ENCODE measurements at places on chromosomes 3 and 15. TPM values are rescaled to one million over a fixed set of nuclear protein-coding genes. Genes with fewer than 3 reads are reported as not detected.

Gene OSBPL10
- total RNA-seq = 25.2 TPM

Gene CSK
- 72.4 TPM for total RNA-seq

DNA sequence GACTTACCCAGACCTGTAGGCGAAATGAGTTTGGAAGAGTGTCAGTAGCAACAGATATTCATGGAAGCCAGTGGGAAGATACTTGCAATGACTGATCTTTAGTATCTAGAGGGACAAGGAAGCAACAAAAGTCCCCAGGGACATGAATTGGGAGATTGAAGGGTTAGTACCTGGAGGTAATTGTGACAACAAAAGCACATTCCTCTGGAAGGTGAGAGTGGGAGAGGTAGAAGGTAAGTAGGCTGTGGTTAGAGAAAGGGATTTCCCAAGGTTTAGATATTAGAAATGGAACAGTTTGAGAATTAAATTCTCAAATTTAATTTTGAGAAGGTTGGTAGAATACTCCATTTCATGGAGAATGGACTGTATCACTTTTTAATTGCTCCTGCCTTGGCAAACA, 191.4 kb downstream of the AKAP13 start:
- peaks cover 2% of the 10 kb centered on the region for H3K36me3 ChIP-seq
- no peak overlapping the region for H3K27ac ChIP-seq
- no peak for DNase-seq
- peaks cover 3% of the 10 kb centered on the region for H3K4me1 ChIP-seq

- peak overlapping the region; percentile 87 for H3K27ac ChIP-seq
- H3K36me3 ChIP-seq = peaks cover 6% of the 10 kb centered on the region
- peaks cover 37% of the 10 kb centered on the region for H3K4me1 ChIP-seq
- peak overlapping the region; percentile 88 for H3K4me3 ChIP-seq
- H3K27me3 ChIP-seq = no peaks in the 10 kb centered on the region
These were observed 62.5 kb upstream of the ANKRD28 start for GRCh38 chr3:15860014-15860934.

GRCh38 chr3:182592747-182593146, 200.6 kb upstream of the ATP11B start:
- H3K36me3 ChIP-seq = peaks cover 3% of the 10 kb centered on the region
- no peak for DNase-seq
- H3K27ac ChIP-seq = peak overlapping the region; percentile 47
- peaks cover 6% of the 10 kb centered on the region for H3K27me3 ChIP-seq
- no peak overlapping the region for H3K4me3 ChIP-seq
- peaks cover 21% of the 10 kb centered on the region for H3K4me1 ChIP-seq

DNA sequence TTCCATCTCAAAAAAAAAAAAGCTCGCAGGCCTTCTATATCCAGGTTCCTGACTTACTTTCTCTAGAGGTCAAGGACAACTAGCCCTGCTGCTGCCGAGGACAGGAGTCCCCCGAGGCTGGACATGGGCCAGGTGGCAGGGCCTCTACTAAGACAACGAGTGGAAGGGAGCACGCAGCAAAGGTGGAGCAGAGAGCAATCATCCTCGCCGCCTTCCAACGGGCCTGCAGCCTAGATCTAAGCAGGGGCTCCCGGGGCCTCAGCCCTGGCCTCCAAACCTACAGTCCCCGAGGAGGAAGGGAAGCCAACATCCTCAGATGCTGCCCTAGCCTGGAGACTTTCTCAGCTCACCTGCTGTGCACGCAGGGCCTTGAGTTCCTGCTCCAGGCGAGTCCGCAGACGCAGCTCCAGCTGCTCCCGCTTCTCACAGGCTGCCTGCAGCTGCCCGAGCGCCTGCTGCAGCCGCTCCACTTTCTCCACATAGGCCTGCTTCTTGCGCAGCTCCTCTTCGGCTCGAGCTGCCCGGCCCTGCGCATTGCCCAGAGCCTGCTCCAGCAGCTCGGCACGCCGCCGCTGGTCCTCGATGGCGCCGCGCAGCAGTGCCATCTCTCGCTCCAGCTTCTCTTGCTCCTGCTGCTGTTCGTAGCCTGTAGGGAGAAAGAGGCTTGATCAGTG, 12.9 kb downstream of the AMOTL2 start:
- DNase-seq = no peak
- H3K4me3 ChIP-seq = no peak overlapping the region
- no peaks in the 10 kb centered on the region for H3K27me3 ChIP-seq
- H3K36me3 ChIP-seq = peaks cover 39% of the 10 kb centered on the region
- H3K4me1 ChIP-seq = peaks cover 35% of the 10 kb centered on the region
- no peak overlapping the region for H3K27ac ChIP-seq

- no peak overlapping the region for H3K4me3 ChIP-seq
- H3K27me3 ChIP-seq = no peaks in the 10 kb centered on the region
- H3K36me3 ChIP-seq = peaks cover 13% of the 10 kb centered on the region
- no peak for DNase-seq
- H3K4me1 ChIP-seq = peaks cover 53% of the 10 kb centered on the region
These were observed 14.0 kb downstream of the IGDCC3 start for GRCh38 chr15:65363766-65364165.

- no peaks in the 10 kb centered on the region for H3K36me3 ChIP-seq
- no peaks in the 10 kb centered on the region for H3K27me3 ChIP-seq
- H3K4me3 ChIP-seq = no peak overlapping the region
- H3K27ac ChIP-seq = no peak overlapping the region
- DNase-seq = no peak
- peaks cover 1% of the 10 kb centered on the region for H3K4me1 ChIP-seq
These were observed 28.3 kb downstream of the SUCNR1 start for GRCh38 chr3:151901644-151902285.

GRCh38 chr3:71581457-71582035, 2.0 kb downstream of the FOXP1 start:
- H3K36me3 ChIP-seq = no peaks in the 10 kb centered on the region
- DNase-seq = peak; percentile 16
- peaks cover 58% of the 10 kb centered on the region for H3K4me1 ChIP-seq
- peak overlapping the region; percentile 96 for H3K4me3 ChIP-seq

DNA sequence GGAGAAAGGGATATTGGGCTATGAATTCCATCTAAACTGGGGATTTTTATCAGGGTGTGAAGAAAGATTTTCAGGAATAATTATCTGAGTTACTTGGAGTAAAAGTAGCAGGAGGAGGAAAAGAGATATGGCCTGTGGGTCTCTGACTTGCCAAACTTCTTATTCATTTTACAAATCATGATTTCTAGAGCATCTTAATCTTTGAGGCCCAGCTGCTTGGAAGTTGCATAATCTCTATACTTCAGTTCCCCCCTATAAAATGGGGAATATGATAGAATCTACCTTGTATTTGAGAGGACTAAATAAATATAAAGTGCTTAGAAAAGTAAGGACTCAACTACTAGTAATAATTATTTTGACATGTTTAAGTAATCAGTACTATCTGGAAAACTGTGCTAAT, 11.0 kb upstream of the GABPB1 start:
- DNase-seq = no peak
- no peaks in the 10 kb centered on the region for H3K4me1 ChIP-seq
- peak overlapping the region; percentile 83 for H3K27ac ChIP-seq
- H3K36me3 ChIP-seq = peaks cover 9% of the 10 kb centered on the region

GRCh38 chr15:51051776-51052175, 42.9 kb downstream of the TNFAIP8L3 start:
- no peaks in the 10 kb centered on the region for H3K36me3 ChIP-seq
- peaks cover 6% of the 10 kb centered on the region for H3K4me1 ChIP-seq
- H3K4me3 ChIP-seq = no peak overlapping the region
- peaks cover 4% of the 10 kb centered on the region for H3K27me3 ChIP-seq
- DNase-seq = no peak

Gene GRAMD1C
- total RNA-seq = 2.4 TPM

Gene CLRN1
- total RNA-seq = not detected

Gene ATP13A3
- total RNA-seq = 124 TPM

DNA sequence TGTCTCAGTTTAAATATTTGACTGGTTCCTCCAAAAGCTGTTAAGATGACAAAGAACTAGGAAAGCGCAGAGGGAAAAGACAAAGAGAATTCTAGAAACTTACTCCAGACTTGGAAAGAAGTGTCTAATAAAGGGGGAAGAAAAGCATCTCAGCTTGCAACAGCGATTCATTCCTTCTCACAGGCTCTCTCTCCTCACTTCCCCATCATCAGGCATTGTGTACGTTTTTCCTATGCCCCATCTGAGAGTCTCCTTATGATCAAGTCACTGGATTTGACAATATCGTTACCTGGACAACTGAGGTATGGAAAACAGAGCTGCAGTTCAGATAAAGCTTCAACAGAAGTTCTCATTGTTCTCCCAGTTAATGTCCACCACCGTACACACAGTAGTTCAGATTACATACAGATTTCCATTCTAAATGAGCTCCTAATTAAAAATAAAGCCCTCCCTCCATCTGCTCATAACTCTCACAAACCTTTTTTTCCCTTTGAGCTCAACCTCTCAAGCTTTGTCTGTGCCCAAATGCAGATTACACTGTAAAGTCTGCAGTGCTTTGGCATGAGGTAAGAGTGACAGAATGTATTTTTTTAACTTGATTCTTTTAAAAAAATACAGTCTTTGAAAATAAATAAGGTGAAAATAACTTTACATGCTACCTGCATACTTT, 254.4 kb upstream of the THBS1 start:
- H3K27ac ChIP-seq = peak overlapping the region; percentile 85
- H3K4me3 ChIP-seq = peak overlapping the region; percentile 0
- H3K36me3 ChIP-seq = peaks cover 2% of the 10 kb centered on the region
- DNase-seq = no peak
- peaks cover 25% of the 10 kb centered on the region for H3K4me1 ChIP-seq
- no peaks in the 10 kb centered on the region for H3K27me3 ChIP-seq

DNA sequence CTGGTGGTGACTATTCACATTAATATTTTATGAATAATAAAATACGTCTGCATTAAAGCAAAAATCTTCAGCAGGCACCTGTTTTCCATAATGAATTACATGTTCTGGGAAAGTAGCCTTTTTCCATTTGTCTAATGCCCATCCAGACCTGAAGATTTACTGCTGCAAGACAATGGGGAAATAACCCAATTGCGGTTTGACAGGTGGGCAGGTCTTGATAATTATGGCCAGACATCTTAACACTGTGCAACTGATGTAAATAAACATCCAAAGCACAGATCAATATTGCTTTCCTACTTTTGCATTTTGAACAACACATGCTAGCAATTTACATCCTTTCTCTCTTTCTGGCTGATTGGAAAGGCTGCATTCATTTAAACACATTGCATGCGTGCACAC, 173.9 kb downstream of the MEIS2 start:
- peaks cover 53% of the 10 kb centered on the region for H3K36me3 ChIP-seq
- DNase-seq = no peak
- no peak overlapping the region for H3K4me3 ChIP-seq
- H3K27me3 ChIP-seq = no peaks in the 10 kb centered on the region
- H3K27ac ChIP-seq = no peak overlapping the region
- peaks cover 17% of the 10 kb centered on the region for H3K4me1 ChIP-seq

Gene ZMYND10
- 0.86 TPM for total RNA-seq

GRCh38 chr3:173993299-173993698, 595.8 kb downstream of the NLGN1 start:
- no peaks in the 10 kb centered on the region for H3K36me3 ChIP-seq
- no peaks in the 10 kb centered on the region for H3K27me3 ChIP-seq

Gene RCN2
- total RNA-seq = 232 TPM

GRCh38 chr3:174844746-174845145, 14.4 kb upstream of the NAALADL2 start:
- DNase-seq = no peak
- no peaks in the 10 kb centered on the region for H3K4me1 ChIP-seq
- H3K36me3 ChIP-seq = no peaks in the 10 kb centered on the region
- H3K27me3 ChIP-seq = no peaks in the 10 kb centered on the region
- H3K4me3 ChIP-seq = no peak overlapping the region

Gene ITIH4
- 9.7 TPM for total RNA-seq

Gene NR1D2
- 14.9 TPM for total RNA-seq

GRCh38 chr3:70984776-70985482, 598.6 kb downstream of the FOXP1 start:
- peaks cover 64% of the 10 kb centered on the region for H3K4me1 ChIP-seq
- no peak overlapping the region for H3K4me3 ChIP-seq
- H3K27me3 ChIP-seq = no peaks in the 10 kb centered on the region
- peak overlapping the region; percentile 82 for H3K27ac ChIP-seq
- peaks cover 29% of the 10 kb centered on the region for H3K36me3 ChIP-seq

DNA sequence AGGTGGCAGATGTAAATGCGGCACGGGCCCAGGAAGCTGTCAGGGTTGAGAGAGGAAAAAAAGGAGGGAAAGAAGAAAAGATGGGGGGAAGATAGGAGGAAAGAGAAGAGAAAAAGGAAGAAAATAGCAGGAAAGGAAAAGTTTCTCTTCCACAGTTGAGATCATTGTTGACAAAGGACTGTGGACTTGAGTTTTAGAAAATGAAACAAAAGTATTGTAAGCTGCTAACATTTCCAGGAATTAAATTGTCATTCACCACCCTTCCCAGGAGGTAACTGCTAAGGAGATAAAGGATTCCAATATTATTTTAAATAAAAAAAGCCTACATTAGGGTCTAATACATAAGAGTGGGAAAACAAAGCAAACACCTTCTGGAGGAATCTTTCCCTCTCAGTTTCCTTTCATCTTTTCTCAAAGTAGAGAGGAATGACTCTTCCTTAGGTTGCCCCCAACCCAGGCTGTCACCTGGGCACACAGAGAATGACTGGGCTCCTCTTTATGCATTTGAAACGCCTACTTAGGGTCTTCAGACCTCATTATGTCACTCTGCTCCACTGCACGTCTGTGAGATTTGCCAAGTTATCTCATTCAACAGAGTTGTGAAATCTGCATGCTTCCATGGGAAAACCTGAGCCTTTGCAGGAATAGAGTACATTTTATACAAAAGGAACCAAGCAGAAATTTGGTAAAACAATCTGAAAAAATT, 194.0 kb downstream of the TNIK start:
- peaks cover 9% of the 10 kb centered on the region for H3K4me1 ChIP-seq
- no peak overlapping the region for H3K4me3 ChIP-seq
- no peak for DNase-seq

GRCh38 chr3:63931290-63931689, 19.1 kb upstream of the SCAANT1 start:
- no peaks in the 10 kb centered on the region for H3K27me3 ChIP-seq
- no peak overlapping the region for H3K4me3 ChIP-seq
- DNase-seq = no peak
- no peak overlapping the region for H3K27ac ChIP-seq
- peaks cover 53% of the 10 kb centered on the region for H3K4me1 ChIP-seq

Gene PLCD1
- total RNA-seq = 33.3 TPM

GRCh38 chr3:13235897-13236296, 162.7 kb upstream of the IQSEC1 start:
- no peak overlapping the region for H3K4me3 ChIP-seq
- no peaks in the 10 kb centered on the region for H3K36me3 ChIP-seq
- no peak for DNase-seq
- no peak overlapping the region for H3K27ac ChIP-seq
- peaks cover 17% of the 10 kb centered on the region for H3K27me3 ChIP-seq
- H3K4me1 ChIP-seq = peaks cover 2% of the 10 kb centered on the region

Data from progenitor cell of endocrine pancreas (in vitro differentiated cells).